ENCODE measurements at places on chromosomes 12 and 14.
A peak's percentile ranks its signal among the peaks of the same experiment; 100 is the strongest.

- no peak for DNase-seq
Observed at GRCh38 chr14:68195126-68195525, 375.5 kb downstream of the RAD51B start.

DNA sequence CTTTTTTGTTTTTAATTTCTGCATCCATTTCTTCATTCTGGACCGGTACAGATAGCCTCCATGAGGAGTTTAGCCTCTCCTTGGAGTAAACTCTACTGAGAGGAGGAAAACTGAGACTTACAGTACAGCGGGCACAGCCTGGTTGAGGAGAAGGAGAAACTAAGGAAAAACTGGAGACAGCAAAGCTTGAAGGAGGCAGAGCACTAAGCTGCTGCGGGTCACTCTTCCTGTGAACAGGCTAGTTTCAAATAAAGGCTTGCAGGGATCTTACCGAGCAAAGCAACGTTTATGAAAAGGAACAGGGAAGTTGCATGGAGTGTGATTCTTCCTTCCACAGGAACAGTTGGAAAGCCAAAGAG is 348 bp upstream of the SSTR1 start:
- no peak for DNase-seq

- no peak for DNase-seq
Observed at GRCh38 chr14:54023027-54023426, 66.4 kb upstream of the BMP4 start.

DNA sequence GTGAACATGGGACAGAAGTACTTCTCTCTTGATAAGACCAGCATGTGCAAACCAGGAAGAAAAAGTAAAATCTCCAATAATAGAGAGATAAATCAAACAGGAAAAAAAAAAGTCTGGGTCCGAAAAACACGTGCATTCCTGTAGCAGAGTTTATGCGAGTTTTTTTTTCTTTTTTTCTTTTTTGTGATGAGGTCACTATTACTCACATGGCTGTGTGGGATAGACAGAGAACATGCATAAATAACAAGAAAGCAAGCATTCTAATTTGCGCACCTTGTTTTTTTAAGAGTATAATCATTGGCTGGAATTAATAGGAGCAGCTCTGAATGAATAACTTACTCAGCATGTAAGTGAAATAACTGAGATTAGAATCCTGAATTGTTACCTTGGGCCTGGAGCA is 91.9 kb upstream of the CPM start:
- DNase-seq, result peak; percentile 34

DNA sequence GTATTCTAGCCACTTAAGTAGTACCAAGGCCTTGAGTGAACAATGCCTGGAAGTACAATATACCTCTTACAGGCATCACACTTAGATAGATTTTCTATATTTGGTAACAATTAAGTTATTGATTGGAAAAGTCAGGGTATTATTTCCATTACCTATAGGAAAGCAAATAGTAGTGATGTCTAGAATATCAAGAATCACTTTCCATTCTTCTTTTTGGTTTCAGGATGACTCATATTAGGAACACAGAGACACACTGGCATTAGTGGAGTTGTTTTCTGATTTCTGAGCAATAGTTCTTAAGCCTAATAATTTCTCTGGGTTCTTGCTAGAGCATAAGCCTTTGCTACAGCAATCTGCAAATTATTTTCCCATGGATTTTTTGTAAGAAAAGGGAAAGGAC is 1640.0 kb upstream of the SEL1L start:
- DNase-seq, result no peak

DNA sequence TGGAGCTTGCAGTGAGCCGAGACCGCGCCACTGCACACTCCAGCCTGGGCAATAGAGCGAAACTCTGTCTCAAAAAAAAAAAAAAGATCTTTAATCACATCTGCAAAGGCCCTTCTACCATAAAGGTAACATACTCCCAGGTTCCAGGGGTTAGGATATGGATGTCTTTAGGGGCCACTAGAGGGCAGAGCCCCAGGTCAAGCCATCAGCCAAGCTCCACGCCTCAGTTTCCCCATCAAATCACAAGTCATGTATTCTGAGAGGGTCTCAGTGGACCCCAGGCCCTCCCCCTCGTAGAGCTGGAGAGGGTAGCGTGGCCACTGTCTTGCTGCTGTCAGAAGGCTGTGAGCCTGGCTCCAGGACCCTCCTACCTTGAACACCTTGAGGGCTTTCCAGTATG is 18.8 kb downstream of the SLC8B1 start:
- DNase-seq, result no peak

Data from fibroblast of upper back skin (primary cell).